Foreskin melanocyte (primary cell): ENCODE measurements at places on chromosomes 13 and 19.

DNA sequence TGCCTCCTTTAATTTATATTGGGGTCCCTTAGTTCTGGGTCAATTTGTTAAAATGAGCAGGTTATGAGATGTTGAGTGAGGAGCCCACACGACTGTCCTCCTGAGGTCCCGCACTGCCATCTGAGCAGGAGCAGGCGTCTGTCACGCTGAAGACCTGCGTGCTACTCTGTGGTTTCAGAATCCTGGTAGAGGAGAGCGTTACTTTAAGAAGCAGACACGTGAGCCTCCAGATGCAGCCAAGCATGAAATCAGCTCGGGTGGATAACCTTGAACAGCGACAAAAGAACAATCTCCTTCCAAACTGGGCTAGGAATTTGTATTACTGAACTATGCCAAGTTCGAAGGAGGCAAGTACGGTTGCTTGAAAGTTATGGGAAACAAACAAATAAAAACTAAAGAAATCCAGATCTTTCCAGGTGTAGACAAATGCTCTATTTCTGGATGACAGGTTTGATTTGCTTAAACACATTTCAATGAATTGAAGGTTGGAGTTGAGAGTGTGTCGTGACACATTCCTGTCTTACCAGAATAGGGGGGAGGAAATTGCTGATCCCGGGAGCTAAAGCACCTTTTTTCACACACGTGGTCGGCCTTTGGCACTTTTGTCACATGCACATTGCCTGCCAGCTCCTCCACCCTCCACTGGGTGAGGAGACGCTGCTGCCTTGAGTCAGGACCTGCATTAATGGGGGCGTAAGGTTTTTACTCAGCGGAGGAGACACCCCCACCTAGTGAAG, 945.5 kb upstream of the SLC10A2 start:
- no peak for DNase-seq

GRCh38 chr19:16113727-16114126, 2.0 kb downstream of the RAB8A start:
- DNase-seq: no peak

DNA sequence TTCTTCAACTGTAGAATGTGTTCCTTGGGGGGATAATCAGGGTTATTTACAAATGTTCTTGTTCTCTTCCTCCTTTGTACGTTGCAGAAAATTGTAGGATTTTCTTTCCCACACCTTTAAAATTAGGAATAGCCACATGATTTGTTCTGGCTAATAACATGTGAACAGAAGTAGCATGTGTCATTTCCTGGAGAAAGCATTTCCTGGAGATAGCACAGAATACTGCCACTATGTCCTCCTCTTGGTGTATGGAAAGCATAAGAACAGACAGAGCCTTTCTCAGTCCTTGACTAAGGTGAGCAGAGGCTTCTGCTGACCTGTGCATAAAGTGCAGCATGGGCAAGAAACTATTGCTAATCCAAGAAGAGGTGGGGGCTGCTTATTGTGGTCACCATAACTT, 101.8 kb downstream of the FAM216B start:
- DNase-seq: no peak

DNA sequence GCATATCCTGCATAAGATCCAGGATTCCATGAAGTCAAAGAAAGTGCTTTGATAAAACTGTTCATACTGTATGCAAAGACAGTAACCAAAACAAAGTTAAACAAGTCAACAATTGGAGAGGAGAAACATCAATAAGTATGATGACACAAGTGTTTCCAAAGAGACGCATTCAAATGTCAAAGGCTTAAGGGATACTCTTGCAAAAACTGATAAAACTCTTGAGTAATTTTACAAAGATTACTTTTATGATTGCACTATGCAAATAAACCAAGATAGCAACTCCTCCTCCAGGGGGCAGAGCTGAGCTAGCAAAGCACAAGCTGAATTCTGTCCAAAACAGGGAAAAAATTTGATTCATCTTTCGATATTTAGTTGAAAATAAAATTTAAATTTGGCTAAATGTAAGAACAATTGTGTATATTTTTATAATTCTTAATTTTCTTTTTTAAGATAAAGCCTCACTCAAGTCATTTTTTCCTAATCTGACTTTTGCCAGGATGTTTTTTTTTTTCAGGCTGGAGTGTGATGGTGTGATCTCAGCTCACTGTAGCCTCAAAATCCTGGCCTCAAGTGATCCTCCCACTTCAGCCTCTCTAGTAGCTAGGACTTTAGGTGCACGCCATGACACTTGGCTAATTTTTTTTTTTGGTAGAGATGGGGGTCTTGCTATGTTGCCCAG, 84.0 kb downstream of the MZT1 start:
- peak; percentile 19 for DNase-seq

- no peak for DNase-seq
These were observed 81.4 kb upstream of the GPC6 start for GRCh38 chr13:93145199-93145598.
